SIG-M5 (cell line): ENCODE measurements at places on chromosomes 4 and X.

DNA sequence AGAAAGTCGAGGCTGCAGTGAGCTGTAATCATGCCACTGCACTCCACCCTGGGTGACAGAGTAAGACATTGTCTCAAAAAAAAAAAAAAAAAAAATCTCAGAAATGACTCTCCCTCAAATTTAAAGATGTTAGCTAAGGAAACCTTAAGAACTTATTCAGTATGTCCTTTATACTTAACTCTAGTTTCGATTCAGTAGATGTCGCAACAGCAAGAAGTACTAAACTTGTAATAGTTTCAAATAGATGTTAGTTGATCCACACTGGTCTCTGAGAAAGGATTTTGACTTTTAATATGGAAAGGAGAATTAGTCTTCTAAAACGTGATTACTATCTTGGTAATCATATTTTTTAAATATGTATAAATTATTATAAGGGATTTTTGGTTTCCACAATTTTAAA, 29.6 kb downstream of the NKX3-2 start:
- DNase-seq, result no peak

DNA sequence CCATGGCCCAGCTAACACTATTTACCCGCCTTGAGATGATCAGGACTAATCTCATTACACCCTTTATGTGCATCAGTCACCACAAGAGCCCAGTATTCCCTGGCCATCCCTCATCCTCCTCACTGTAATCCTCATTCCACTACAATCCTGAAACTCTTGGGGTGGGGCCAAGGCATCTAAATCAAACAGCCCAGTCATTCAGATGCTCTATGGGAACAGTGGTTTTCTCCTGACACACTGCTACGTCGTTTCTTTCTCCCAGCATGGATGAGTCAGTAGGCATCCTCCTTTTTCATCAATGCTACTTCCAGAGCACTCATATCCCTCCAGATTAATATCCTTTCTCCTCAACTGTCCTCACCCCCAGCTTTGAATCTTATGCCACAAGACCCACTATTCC, 5.6 kb downstream of the SDAD1 start:
- DNase-seq, result no peak

GRCh38 chrX:93673869-93674271, at the start of gene FAM133A:
TSS of gene FAM133A (plus strand) at chrX:93674206. CDS start at chrX:93709420, 35,214 bp downstream.
- DNase-seq, result no peak

DNA sequence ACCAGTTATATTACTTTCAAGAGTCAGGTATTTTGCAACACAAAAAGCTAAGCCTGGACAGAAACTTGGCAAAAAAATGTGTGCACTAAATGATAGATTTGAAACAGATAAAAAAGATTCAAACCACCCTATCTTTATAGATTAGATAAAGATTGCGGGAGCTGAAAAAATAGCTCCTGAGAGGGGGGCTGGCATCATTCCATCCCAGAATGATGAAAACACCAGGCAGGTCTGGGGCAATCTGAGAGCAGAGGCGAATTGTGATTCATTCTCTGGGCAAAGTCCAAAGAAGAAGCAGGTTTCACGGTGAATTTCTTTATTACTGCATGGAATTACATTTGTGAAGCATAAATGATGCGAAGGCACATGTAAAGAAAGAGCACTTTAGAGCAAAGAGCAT, 168.5 kb upstream of the DMD start:
- no peak for DNase-seq

GRCh38 chrX:67622053-67622585, 78.3 kb downstream of the AR start:
- DNase-seq, result no peak

- DNase-seq, result no peak
These were observed 12.2 kb downstream of the GK start for GRCh38 chrX:30665471-30665870.

- DNase-seq, result no peak
These were observed 31.0 kb downstream of the CC2D2A start for GRCh38 chr4:15500701-15501100.

DNA sequence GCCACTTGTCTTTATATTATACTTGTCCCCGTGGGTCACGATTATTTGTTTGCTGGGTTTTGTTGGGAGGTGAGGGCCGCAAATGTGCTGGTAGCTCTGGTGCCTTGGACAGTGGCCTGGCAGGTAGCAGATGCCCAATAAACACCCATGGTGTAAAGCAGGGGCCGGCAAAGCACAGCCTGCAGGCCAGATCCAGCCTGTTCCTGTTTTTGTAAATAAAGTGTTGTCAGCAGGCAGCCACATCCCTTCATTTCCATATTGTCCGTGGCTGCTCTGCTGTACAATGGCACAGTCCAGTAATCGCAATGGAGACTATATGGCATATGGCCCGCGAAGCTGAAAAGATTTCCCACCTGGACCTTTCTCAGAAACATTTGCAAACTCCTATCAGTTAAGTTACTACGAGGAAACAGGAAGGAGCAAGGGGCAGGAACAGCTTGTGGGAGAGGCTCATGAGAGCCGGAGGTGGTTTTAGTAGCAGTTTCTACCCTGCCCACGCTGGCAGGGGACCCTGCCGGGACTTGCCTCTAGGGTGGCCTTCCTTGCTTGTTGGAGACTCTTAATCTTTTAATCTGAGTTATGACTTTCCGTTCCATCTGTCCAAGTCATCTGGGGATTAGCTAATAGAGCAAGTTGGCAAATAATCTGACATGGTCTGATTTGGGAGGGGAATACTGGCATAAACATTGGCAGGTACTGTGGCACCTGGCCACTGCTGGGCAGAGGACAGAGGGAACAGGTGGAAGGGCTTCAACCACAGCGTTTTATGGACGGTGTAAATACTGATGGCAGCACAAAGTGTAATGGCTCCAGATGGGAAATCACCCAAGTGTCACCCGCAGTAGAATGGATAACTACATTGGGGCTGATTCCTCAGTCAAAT, 19.6 kb downstream of the CLCN4 start:
- DNase-seq, result no peak

GRCh38 chrX:130085551-130086446, 24.5 kb downstream of the ELF4 start:
- DNase-seq, result no peak

- no peak for DNase-seq
These were observed 83.5 kb upstream of the SPRY1 start for GRCh38 chr4:123312951-123313592.

DNA sequence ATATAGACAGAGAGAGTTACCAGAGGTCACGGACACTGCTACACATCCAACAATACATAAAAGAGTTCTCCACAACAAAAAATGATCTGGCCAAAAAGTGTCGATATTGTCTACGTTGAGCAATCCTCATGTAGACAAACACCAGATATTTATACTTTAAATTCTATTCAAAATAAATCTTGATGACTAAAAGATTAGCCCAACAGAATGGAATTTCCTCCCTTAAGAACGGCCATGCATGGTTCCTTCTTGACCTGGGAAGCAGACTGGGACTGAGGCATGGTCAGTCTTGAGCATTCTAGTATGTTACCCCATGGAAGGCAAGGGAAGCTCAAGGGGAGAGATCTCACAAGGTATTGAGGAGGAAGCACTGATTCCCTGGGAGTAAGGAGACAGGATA, 43.5 kb downstream of the LHFPL1 start:
- no peak for DNase-seq

DNA sequence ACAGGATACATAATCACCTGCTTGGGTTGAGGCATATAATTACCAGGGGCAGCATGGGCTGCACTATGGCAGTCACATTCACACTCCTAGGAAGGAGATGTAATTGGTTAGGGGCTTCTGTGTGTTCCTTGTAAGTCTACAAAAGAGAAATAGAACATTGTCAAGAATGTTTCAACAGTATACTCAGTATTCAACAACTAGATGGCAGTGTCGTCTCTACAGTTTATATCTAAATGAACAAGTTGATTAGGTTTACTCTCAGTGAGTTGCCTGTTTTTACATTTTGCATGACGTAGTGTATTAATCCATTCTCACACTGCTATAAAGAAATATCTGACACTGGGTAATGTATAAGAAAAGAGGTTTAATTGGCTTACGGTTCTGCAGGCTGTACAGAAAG, 50.5 kb upstream of the RAB33B start:
- DNase-seq, result no peak

DNA sequence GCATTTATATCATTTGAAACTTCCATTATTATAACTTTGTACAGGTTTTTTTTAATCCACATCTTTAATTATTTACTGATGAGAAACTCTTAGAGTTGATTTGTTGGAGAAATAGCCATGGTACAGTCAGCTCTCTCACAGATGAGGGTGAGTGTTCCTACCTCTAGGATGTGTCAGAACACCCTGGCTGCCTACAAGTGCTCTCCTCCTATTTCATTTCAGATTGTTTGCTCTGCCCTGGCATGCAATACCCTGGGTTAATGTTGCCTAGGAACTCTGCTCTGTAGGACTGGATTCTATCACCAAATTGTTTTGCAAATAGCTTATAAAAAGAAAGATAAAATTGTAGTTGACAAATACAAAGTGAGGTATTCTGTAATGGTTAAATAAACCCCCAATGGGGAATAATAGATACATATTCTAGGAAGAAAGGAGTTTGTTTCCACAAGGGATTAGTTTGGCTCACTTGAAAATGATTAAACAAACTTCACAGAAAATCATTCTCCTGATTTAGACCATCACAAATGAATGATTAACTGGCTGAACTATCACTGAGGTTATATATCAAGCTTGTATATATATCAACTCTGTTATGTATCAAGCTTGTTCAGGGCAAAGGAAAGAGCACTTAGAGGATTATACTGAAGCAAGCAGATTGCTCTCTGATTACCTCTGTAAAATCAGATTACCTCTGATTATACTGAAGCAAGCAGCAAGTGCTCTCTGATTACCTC, 150.0 kb downstream of the PDE5A start:
- no peak for DNase-seq

DNA sequence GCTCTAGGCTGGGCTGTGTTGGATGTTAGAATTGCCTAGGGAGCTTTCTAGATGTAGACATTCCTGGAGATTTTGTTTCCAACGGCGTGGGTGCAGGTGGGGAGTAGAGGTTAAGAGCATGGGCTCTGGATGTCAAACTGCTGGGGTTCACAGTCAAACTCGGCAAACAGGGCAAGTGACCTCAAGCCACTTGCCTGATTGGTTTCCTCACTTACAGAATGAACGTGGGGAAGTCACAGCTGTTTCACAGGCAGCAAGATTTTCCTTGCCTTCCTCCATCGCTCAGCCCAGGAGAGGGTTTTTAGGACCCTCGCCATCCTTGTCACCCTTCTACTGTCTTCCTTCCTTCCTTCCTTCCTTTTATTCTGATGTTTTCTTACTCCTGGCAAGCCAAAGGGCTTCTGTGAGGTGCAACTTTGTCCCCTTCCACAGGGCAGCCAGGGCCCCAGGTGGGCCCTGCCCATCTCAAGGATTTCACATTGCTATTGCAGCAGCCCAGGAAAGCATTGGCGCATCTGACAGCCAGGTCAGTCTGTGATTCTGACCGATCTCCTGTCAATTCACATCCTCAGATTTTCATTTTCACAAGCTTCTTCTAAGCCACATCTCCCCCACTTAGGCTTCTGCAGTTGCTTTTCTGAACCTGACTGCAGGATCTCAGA, 7.0 kb downstream of the RTL5 start:
- DNase-seq, result no peak

GRCh38 chrX:50973199-50973598, 62.7 kb downstream of the BMP15 start:
- DNase-seq, result no peak

GRCh38 chrX:73215246-73215645, 595 bp upstream of the NAP1L2 start:
- no peak for DNase-seq

- DNase-seq, result no peak
These were observed 545 bp downstream of the DOCK11 start for GRCh38 chrX:118495958-118496762.

DNA sequence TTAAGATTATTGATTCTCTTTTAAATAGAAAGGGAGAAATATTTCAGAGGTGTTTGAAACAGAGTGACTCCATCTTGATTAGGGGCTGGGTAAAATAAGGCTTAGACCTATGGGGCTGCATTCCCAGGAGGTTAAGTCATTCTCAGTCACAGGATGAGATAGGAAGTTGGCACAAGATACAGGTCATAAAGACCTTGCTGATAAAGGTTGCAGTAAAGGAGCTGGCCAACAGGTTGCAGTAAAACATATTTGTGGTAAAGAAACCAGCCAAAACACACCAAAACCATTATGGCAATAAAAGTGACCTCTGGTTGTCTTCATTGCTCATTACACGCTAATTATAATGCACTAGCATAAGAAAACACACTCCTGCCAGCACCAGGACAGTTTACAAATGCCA, 165.0 kb downstream of the SPIN4 start:
- DNase-seq, result no peak

- DNase-seq, result no peak
These were observed 176.0 kb downstream of the COX18 start for GRCh38 chr4:72893354-72894066.

- no peak for DNase-seq
These were observed 18.7 kb upstream of the MAGEA10 start for GRCh38 chrX:152157042-152157441.

GRCh38 chr4:85496126-85496849, 21.3 kb downstream of the ARHGAP24 start:
- no peak for DNase-seq

DNA sequence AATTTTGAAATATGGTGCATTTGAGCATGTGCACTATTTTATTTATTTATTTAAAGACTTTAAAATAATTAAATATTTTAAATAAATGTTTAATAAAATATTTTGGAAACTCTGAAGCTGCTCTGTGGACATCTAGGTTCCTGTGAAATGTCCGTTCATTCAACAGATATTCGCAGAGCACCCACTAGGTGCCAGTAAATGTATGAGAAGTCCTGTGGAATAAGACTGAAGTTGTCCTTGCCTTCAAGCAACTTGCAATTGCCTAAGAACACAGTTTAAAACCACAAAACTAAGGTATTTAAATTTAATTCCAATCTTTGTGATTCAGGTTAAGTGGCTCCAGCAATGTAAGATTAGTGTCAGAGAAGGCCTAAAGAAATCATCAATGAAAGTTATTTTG, 306.7 kb downstream of the GBA3 start:
- no peak for DNase-seq

- no peak for DNase-seq
These were observed 287.4 kb downstream of the CHIC1 start for GRCh38 chrX:73850124-73851013.

GRCh38 chr4:148094149-148094548, 348.1 kb downstream of the NR3C2 start:
- DNase-seq, result no peak

DNA sequence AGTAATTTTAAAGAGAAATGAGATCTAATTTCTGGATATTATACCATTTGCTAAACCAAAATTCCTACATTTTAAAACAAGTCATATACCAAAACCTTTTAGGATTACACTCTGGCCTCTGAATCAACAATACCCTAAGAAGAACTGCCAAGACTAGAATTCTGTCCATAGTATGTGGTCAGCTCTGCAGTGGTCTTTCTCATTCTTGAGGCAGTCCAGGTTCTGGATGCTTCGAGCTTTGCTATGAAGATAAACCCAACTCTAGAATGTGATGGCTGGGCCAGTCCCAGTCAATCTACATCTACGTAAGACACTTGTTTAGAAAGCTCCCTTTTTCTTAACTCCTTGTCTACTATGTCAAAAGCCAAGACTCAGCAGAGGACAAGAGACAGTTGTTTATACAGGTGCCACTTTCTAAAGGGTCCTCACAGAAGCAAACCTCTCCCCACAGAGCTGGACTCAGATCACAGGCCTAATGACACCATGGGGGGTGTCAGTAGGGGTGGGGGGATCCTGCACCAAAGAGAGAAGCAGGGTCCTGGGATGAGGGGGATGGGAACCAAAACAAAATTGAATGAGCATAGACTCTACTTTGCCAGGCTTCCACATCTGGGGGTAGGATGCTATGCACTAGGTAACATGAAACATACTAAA, 63.2 kb downstream of the SH3RF1 start:
- DNase-seq, result no peak
